Posterior vena cava (tissue), 2 donors: ENCODE measurements at places on chromosomes 2 and 18. TPM values are rescaled to one million over a fixed set of nuclear protein-coding genes. Genes with fewer than 3 reads are reported as not detected.

Gene AKAIN1
- total RNA-seq, result not detected

Gene PTCD3
- 58.5 TPM for total RNA-seq

Gene UGT1A10
- not detected for total RNA-seq

Gene LINC00305
- not detected for total RNA-seq

Gene RETREG2
- 54.4 TPM for total RNA-seq

Gene KLHL41
- 0.60 TPM for total RNA-seq

Gene NTSR2
- not detected for total RNA-seq

Gene HOXD11
- total RNA-seq, result 5.3 TPM

Gene SOWAHC
- total RNA-seq, result 8.8 TPM

Gene DSG1
- total RNA-seq, result not detected

DNA sequence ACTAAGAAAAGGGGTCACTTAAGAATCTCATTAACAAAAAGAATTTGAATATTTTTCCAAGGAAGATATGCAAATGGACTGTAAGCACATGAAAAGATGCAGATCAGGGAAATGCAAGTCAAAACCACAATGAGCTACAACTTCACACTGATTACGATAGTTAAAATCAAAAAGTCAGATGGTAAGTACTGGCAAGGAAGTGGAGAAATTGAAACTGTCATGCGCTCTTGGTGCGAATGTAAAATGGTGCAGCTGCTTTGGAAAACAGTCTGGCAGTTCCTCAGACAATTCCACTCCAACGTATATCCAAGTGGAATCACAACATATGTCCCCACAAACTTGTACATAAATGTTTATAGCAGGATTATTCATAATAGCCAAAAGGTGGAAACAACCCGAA lies 81.4 kb downstream of the MSH2 start:
- DNase-seq, result no peak

DNA sequence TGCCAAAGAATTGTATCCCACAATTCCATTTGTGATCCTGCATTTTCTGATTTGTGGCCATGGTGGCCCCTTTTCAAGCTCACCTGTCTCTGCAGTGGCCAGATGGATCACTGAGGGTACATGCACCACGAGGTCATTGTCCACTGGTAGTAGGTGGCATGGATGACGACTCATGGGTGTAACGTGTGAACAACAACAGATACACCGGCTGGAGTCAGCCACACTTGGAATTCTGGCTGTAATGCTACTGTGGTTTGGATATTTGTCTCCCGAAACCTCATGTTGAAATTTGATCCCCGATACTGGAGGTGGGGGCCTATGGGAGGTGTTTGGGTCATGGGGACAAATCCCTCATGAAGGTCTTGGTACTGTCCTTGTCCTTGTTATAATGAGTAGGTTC lies 102.2 kb upstream of the TAF1B start:
- no peak for DNase-seq

DNA sequence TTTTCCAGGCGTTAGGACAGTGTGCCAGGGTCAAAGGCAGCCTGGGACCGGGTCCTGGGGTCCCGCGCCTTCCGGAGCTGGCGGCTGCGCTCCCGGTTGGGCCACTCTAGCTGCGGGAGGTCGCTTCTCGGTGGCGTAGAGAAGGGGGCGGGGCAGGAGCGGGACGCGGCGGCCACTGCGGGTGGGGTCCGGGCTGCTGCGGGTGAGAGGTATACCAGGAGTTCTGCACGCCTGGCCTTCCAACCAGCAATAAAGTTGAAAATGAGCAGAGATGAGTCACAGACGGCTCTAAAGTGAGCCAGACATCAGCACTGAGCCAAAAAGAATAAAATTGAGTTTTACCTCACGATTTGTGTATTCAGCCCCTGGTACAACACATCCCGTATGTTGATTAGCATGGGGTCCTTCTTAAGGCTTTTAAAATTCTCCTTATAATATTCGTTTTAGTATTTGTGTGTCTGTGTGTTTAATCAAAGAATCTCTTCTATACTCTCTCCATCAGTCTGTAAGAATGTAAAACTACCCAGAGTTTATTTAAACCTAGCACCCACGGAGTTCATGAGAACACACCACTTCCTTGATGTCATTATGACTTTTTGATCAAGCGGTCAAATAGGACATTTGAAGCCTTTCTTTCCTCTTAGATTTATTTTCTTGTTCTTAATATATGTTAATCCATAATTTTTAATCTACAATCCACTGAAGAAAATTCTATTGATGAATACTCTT lies at the start of gene C1GALT1C1L:
Gene C1GALT1C1L (minus strand): TSS at position 108 of the 729 bp plus-strand sequence. CDS start 107 bp downstream, at position 1.
- DNase-seq, result peak; percentile 85

DNA sequence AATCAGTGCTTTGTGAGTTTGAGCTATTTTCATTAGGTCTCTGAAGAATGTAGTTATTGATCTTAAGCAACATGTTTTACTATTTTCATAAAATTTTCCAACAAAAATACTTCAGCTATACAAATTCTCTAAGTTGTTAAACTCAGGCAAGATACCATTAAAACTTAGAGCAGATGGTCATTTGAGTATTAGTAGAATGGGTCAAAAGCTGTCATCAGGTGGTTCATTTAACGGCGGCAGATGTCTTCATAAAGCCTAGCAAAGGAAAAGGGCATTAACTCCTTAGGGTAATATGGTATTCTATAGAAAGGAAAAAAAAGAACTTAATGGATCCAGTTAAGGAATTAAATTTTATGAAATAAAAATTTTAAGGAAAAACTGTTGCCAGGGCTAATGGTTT lies 19.2 kb downstream of the MIB1 start:
- DNase-seq, result no peak

DNA sequence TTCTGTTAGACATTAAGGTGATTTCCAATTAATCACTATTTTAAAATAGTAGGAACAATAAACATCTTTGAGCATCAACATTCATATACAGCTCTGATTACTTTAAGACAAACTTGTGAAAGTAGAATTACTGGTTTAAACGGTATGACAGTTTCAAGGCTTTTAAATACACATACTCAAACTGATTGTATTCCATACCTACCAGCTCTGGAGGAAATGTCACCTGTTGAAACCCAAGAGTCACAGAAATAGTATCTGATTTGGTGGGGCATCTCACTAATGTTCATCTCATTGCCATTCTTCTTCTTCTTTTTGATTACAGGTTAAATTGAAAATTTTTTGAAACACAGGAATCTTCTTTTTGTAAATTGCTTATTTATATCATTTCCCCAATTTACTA lies 36.2 kb downstream of the USP40 start:
- DNase-seq, result no peak

- peak; percentile 92 for DNase-seq
Measured at GRCh38 chr2:241877989-241878970, 8.8 kb downstream of the RTP5 start.

- DNase-seq, result no peak
Measured at GRCh38 chr2:201855356-201855755, 49.0 kb downstream of the CDK15 start.

- peak; percentile 85 for DNase-seq
Measured at GRCh38 chr18:58863539-58864145, 1.0 kb upstream of the ZNF532 start.

- DNase-seq, result no peak
Measured at GRCh38 chr18:23281626-23282436, 146.5 kb downstream of the CABLES1 start.
